Calu3 (cell line): ENCODE measurements at places on chromosomes 6 and 20. TPM values are rescaled to one million over a fixed set of nuclear protein-coding genes. Genes with fewer than 3 reads are reported as not detected.

The GINM1 gene
- total RNA-seq: 23.4 and 26.7 TPM in 2 replicates

The KCNK17 gene
- not detected in 2 replicates for total RNA-seq

The ADGB gene
- total RNA-seq: not detected in 2 replicates

The ZBTB2 gene
- total RNA-seq: 15.2 and 15.7 TPM in 2 replicates

The RUNX2 gene
- total RNA-seq: 0.54 and 0.66 TPM in 2 replicates

The SIRPB2 gene
- total RNA-seq: 0.57 and 1.1 TPM in 2 replicates

The HLA-DOA gene
- 1.7 and 4.1 TPM in 2 replicates for total RNA-seq

The MMP24 gene
- 5.8 and 8.2 TPM in 2 replicates for total RNA-seq

The CAGE1 gene
- total RNA-seq: not detected in 2 replicates

The ZNF391 gene
- 3.7 and 4.6 TPM in 2 replicates for total RNA-seq

The VNN1 gene
- total RNA-seq: 12.4 and 13.3 TPM in 2 replicates

The CDSN gene
- total RNA-seq: 0.35 and 0.42 TPM in 2 replicates

The WFDC2 gene
- 295 TPM in 2 replicates for total RNA-seq

The RNF182 gene
- total RNA-seq: 1.1 and 1.6 TPM in 2 replicates

The SRMS gene
- total RNA-seq: not detected in 2 replicates

The DBNDD2 gene
- 105 and 113 TPM in 2 replicates for total RNA-seq

The SPEF1 gene
- 0.28 TPM in 1 of 2 replicates, not detected in the other for total RNA-seq

The AK9 gene
- 5.6 and 7.6 TPM in 2 replicates for total RNA-seq

The TULP1 gene
- total RNA-seq: not detected in 2 replicates

The CRISP2 gene
- total RNA-seq: not detected in 2 replicates

The SYCP2L gene
- 0.12 TPM in 1 of 2 replicates, not detected in the other for total RNA-seq
